Fibroblast of lung (primary cell): ENCODE measurements at places on chromosomes 4 and X.

GRCh38 chrX:115344885-115345614 lies 55.5 kb downstream of the LUZP4 start:
- peak; percentile 96 for DNase-seq

DNA sequence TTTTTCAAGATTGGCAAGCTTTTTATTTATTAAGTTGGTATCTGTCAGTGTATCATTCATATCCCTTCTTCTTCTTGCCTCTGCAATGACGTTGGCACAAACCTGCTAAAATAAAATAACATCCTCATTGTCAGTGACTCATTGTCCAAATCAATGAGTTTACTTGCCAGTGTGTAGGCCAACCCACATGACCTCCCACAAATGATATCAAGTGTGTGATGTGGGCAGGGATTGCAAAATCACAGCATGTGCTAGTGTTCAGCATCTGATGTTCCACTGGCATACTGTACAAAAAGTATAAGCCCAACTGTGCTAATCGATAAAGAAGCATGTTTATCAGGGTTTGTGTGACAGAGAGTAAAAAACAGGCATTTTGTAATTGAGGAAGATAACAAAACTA lies 25.5 kb downstream of the GPAT3 start:
- peak; percentile 63 for DNase-seq

DNA sequence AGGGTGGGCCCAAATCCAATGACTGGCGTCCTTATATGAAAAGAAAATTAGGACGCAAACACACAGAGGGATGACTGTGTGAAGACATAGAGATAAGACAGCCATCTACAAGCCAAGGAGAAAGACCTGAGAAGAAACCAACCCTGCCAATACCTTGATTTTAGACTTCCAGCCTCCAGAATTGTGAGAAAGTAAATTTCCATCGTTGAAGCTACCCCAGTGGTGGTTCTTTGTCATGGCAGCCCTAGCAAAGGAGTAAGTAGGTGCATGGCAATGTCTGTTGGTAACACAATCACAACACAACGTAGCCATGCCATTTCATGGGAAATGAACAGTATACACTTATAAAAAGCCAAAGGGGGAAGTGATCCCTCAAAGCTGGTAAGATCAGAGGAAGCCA lies 25.3 kb downstream of the SMIM20 start:
- no peak for DNase-seq

DNA sequence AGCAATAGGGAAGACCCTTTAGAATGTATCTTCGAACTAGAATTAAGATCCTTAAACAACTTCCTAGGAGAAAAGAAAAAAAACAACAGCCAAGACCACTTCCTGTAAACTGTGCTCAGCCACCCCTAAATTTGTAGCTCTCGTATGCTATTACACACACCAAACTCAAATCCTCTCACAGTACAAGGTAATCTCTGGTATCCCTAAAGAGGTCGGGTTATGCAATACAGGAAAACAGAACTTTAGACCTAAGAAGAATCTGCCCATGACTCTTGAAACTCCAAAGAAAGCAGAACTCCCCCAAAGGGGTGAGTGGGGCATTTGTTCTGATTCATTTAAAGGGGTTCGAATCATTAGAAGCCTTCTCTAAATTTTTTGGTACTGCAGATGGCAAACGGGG lies 170.9 kb upstream of the CASK start:
- no peak for DNase-seq

- DNase-seq: no peak
Observed at GRCh38 chrX:119272882-119273419, 36.9 kb downstream of the PGRMC1 start.

GRCh38 chrX:110691446-110691845 lies 104.2 kb downstream of the CHRDL1 start:
- DNase-seq: no peak

GRCh38 chr4:53763813-53764597 lies 172.7 kb upstream of the LNX1 start:
- peak; percentile 68 for DNase-seq

DNA sequence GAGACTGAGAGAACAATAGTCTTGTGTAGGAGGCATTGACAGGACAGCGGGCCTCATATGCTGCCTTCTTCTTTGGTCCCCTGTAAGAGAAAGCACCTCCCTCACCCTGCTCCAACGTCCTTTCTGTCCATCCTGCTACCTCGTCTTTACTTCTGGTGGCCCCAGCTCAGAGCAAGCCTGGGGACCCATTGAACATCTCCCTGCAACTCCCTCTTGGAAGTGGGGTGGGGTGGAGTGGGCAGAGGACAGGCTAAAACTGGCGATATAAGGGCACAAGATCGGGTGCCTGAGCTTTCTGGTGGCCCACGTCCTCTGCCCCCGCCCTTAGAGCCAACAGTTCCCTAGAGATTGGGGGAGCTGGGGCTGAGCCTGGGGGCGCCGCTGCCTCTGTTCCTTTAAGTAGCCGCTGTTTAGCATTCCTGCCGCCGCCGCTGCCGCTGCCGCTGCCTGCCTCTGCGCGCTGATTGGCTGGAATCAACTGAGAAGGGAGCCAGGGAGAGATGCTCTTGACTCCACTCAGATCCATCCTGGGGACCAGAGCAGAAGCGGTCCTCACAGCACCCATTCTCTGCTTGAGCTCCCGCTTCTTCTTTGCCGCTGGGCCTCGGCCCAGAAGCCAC lies at the start of gene DLG3:
TSS of gene DLG3 (plus strand) at position 510 of the 620 bp plus-strand sequence. CDS start 367 bp downstream, outside the sequence.
- DNase-seq: peak; percentile 44

- no peak for DNase-seq
Observed at GRCh38 chr4:46649390-46649789, 259.5 kb upstream of the GABRA2 start.

DNA sequence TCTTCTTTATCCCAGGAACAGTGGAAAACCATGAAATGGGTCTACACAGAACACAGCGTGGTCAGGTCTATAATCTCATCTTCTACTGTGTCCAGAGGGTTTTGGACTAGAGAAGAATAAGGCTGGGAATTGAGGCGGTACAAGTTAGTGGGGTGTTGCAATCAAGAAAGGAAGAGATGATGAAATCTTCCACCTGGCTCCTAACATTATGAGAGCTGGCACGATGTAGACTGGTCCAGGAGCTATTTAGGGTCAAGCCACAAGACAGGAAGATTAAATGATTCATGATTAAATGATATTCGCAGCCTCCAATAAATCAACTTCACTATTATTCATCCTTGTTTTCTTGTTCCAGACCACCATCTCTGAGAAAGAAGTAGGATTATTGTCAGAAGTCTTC lies 88.0 kb downstream of the ARSF start:
- peak; percentile 87 for DNase-seq

GRCh38 chr4:24887881-24888430 lies 24.9 kb downstream of the CCDC149 start:
- no peak for DNase-seq

DNA sequence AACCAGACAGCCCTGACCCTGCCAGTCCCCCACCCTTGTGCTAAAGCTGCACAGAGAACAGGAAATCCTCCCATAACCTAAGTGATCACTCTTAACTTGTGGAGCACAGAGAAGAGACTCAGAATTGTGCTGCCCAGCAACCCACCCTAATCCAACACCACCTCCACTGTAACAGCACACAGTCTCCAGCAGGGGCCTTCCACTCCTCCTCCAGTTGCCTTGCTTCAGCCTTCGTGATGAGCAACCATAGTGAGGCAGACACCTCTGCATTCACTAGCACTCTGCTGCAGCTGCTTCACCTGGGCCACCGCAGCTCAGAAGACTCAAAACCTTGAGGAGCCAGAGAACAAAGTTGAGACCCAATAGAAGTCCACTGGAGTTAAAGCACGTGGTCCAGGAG lies 7.9 kb upstream of the UGT2B4 start:
- no peak for DNase-seq

GRCh38 chr4:52982255-52982945 lies 120.3 kb downstream of the RASL11B start:
- peak; percentile 46 for DNase-seq

DNA sequence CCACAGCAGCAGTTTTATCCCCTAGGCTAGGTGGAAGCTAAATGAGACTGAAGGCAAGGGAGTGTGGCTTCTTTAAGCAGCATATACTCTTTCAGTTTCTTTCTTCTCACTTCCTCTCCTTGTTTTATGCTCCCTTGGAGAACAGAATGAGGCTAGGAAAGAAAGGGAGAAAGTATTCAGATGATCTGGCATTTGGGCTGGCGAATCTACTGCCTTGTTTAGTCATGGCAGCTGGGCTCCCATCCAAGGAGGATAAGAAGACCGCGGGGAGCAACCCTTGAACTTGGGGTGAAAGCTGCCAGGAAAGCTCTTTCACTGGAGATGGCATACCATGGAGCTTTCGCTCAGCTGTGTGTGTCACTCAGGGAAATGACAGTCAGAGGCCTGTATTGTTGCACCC lies 72.1 kb downstream of the ARHGEF38 start:
- peak; percentile 86 for DNase-seq

GRCh38 chrX:2468261-2469195 lies 32.2 kb downstream of the DHRSX start:
- DNase-seq: no peak

DNA sequence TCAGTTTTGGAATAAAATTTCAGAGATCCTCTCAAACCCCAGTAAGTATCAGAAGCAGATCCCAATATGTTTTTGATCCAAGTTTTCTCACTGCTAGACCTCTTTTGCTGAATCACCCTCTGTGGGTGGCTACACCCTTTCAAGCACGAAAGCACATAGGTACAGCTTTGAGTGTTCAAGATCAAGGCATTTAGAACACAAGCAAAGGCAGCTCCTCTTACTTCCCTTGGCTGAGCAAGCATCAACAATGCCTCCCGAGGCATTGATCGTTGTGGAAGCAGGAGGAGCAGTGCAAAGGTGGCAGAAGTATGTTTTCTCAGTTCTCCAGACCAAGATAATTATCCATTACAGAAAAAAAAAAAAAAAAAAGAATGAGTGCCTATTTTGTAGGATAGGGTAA lies 72.0 kb upstream of the TSPAN7 start:
- no peak for DNase-seq

DNA sequence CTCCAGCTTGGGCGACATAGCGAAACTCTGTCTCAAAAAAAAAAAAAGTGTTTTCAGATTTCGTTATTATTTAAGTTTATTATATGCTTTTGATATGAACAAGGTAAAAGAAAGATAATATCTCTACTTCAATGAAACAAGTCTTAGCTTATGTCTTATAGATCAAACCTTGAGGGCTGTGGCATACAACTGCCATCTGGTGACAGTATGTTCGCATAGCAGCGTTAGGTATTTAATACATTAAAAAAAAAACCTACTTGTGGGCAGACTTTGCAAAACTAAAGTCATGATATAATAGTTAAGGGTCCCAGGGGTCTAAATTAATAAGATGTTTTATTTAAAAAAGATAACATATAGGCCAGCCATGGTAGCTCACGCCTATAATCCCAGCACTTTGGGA lies 161.2 kb upstream of the AMOT start:
- DNase-seq: no peak

DNA sequence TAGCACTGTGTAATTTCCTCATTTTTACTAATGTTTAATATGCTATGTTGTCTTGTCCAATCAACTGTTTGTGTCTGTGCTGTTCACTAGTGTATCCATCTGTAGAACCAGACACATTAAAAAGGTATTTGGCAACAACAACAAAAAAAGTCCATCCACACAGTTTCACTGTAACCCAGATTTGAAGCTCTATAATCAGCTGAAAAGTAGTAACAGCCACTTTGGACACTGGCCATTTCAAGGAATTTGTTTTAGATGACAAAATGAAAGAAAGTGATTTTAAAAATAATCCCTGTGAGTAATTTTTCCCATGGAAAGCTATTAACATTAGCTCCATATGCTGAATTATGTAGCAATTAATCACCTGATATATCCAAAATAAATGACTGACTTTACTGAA lies 2.2 kb upstream of the FBXL5 start:
- no peak for DNase-seq

DNA sequence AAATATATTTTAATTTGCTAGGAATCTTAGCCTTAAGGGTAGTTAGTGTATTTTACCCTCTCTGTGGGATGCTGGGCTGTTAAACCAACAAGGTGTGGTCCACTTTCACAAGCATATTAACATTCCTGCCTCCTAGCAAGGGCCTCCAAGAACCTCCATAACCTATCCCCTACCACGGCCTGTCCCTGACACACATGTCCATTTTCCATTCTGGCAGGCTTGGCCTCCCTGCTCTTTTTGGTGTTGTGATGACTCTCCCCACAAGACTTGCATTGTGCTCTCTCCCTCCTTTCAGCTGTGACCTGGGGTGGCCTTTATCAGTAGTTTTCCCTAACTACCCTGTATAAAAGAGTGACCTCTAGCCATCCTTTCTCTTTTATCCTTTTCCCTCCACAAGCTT lies 120.2 kb downstream of the KLHL8 start:
- no peak for DNase-seq

DNA sequence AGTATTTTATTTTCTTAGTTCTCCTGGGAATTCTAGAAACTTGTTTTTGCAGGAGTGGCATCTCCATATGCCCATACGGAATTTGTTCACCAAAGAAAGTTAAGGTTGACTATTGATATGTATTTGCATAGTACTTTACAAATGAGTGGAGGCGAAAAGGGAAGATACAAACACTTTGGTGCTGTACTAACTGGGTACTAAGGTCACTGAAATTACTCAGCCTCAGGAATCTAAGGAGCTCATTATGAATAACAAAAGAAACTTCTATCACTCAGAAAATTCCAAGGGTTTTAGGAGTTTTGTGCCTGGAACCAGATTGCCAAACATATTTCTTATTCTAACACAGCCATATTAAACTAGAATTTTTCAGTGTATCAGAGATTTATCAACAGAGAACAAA lies 27.4 kb upstream of the TMPRSS11B start:
- no peak for DNase-seq

DNA sequence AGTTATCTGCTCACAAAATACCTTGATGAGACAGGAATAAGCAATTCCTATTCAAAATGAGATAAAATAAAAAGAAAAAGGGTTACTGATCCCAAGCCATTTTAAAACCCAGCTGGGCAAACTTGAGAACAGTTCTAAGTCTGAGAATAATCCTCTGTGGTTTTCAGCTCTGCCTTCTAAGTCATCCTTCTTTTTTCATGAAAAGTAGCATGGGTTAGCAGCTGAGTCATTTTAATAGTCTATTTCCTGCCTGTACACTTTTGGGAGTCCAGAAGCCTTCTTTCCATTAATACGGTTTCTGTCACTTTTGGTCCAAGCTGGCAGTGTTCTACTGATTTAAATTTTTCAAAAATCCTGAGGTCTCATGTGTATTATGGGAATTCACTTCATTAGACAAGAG lies 374.3 kb downstream of the IQCM start:
- peak; percentile 36 for DNase-seq

DNA sequence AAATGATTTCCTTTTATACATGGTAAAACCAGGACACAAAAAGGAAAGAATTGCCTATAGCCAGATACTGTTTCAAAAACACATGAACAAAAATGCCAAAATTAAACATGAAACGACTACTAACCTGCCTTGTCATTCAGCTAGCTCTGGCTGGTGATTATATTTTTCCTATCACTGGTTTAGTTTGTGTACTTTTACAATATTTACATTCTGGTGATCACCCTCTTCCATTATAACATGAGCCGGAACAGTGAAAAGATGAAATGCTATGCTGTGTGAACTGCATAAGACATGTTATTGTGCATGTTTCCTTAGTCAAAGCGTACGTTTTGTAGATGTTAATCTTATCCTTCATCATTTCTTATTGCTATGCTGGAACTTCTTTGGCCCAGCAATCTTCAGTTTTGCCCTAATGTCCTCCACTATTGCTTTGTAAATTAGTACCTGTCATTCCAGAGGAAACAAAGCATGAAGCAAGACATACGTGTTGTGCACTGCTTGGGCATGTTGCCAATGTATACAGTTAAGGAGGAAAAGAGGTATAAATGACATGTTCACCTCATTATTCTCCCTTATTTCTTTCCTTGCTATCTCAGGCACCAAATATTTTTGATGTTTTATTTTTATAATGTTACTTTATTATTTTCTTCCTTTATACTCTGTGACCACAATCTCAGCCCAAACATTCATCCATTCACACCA lies 386.3 kb downstream of the ARHGAP24 start:
- no peak for DNase-seq
